ENCODE measurements at places on chromosomes 3 and 15.

DNA sequence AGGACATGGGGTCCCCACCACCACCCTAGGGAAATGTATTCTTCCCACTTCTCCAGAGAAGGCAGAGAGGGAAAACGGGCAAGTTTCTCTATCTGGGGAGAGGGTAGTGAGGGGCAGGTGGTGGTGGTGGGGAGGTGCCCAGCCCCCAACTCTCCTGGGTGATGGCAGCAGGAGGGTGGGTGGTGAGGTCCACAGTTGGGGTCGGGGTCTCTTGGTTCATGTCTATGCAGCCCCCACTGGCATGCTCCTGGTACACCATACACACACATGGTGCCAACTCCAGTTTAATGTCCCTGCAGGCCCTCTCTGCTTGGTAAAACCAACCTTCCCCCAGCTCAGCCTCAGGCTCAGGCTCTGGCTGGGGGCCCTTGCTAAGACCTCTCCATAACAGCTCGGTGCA, 254.5 kb upstream of the LYSMD4 start:
- no peak for DNase-seq

- no peak for DNase-seq
Measured at GRCh38 chr3:152318512-152318911, 49.8 kb downstream of the MBNL1 start.

- DNase-seq, result no peak
Measured at GRCh38 chr15:40302288-40302886, 5.3 kb downstream of the PLCB2 start.

- DNase-seq, result no peak
Measured at GRCh38 chr3:8538913-8539312, 37.3 kb downstream of the LMCD1 start.

DNA sequence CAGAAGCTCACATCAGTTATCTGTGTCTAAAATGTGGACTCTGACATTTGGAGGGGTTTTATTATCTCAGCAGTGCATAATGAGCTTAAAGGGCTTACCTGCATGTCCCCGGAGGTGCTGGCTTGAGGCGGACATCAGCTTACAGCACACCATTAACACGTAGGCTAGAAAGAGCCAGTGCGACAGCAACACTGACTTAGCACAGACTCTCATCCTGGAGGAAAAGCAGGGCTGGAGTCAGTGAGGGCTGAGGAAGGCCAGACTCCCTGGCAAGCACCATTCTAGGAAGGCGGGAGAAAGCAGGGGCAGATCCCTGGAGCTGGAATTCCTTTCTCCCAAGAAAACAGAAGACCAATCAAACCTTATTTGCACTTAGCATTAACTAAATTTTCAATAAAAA, 51.7 kb downstream of the TAFA4 start:
- DNase-seq, result no peak

GRCh38 chr15:100041127-100041828, 300.5 kb downstream of the ADAMTS17 start:
- no peak for DNase-seq

- no peak for DNase-seq
Measured at GRCh38 chr3:77147836-77148578, 108.1 kb downstream of the ROBO2 start.

GRCh38 chr15:83380682-83381081, 66.5 kb upstream of the SH3GL3 start:
- DNase-seq, result no peak

DNA sequence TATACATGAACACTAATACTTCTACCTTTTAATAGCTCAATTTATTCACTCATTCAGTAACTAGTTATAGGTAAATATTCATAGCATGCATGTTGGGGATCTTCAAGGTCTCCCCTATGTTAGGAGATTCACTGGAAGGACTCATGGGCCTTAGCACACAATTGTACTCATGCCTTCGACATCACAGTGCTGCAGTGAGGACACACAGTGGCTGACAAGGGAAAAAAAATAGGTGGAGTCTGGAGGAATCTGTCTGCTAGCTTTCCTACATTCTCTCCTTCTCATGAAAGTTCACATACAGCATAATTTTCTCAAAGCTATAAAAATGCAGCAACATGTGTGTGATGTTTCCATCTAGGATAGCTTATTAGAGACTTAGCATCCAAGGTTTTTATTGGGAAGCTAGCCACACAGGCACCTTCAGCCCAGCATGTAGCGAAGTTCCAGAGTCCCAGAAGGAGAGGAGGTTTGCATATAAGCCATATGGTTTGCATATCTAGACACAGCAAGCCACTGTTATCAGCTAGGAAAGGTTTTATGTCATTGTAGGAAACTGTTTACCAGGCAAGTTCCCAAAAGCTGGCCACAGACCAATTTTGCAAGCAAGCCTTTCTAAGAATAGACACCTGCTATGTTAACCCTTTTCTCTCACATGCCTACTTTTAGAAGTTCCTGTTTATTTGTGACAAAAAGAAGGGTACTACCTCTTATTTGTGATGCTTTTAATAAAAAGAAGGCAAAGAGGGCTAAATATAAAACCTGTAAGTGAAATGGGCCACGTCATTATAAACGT, 46.4 kb downstream of the MORC1 start:
- DNase-seq, result no peak

DNA sequence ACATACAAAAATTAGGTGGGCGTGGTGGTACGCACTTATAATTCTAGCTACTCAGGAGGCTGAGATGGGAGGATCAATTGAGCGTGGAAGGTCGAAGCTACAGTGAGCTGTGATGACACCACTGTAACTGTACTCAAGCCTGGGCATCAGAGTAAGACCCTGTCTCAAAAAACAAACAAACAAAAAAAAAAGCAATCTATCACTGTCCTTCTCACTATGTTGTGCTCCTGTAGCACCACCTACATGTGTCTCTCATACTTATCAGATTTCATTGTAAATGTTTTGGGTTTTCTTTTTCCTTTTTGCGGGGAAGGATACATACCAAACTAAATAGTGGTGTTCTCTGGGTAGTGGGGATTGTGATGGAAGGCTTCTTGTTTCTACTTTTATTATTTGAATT, 14.8 kb downstream of the FANCD2 start:
- DNase-seq, result no peak

DNA sequence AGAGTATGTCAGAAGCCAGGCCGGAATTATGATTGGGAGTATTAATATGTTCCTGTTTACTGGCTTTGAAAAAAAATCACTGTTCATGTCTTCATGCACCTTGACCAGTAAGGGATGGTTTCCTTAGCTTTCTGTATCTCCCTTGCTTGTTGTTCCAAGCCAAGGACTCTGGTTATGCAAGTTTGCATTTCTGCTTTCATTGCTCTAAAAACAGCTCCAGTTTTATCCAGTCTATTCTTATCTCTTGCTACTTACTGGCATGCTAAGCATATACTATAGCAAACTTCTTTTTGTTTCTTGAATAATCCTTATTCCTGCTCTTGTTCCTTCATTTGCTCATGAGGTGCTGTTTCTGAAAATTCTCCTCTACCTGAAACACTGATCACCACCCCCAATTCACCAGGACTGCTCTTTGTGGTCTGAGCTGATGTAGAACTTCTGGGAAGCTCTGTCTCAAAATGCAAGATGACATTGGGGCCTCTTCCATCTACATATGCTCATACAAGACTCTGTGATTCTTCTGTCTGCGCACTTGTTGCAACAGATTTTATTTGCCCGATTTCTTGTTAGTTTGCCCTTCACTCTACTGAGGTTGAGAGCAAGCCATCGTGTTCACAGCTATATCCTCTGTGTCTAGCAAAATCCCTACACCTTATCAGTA, 173.0 kb downstream of the EBLN2 start:
- DNase-seq, result no peak

GRCh38 chr15:90561344-90562244, 31.9 kb downstream of the CRTC3 start:
- peak; percentile 68 for DNase-seq

DNA sequence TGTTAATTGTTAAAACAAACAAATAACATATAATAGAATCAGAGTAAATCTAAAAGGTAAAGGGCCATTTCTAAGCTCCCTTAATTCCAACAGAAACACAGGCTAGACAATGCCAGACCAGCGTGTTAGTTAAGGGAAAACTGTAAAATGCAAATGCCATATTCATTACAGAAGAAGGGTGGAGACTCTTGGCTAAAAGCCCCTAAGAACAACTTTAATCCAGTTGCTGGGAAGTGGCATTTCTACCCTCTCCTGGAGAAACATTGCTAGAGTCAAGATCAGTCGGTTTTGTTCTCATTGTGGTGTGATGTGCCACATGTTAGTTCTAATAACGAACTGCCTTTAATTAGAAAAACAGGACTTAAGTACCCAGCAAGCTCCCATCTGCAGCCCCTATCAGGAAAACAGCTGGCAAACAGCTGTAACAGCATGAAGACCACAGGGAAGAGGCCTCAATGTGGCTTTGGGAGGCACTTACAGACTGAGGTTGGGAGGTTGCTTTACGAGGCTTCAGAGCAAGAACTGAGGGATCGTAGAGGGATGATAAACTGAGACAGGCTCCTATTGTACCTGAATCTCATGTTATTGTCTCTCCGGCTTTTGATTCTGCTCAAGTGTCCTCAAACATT, 1134.8 kb downstream of the ROBO1 start:
- no peak for DNase-seq

DNA sequence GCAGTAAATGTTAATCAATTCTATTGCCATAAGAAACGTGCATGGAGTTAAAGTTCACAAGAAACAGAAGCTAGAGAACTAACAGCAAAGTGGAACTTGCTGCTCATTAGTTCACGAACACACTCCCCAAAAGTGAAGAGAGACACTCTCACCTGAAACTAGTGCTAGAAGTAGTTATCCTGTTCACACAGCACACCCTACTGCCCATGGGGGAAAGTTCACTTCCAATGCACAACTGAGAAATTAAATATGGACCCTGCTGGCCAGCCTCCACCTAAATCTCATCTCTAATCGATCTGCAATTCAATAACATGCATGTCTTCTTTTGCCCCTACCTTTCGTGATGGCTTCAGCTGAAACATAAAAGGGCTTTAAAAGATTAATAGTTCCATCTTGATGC, 39.4 kb upstream of the FRMD4B start:
- DNase-seq, result peak; percentile 3

GRCh38 chr3:42991341-42992315, 12.5 kb downstream of the GASK1A start:
- DNase-seq, result no peak

DNA sequence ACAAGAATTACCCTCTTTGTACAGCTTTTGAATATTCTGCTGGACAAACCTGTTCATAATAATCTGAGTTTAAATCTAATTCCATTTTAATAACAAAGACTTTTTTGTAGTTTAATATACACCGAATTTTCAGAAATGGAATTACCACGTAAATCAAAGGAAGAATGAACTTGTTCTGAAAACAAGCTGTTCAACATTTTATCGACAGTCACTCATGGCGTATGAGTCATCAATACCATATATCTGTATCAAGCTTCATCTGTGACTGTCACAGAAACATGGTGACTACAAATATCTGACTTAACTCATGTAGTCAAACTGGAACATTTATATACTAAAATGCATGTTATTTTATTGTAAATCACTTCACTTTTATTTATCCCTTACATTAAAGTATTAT, 90.0 kb downstream of the EFL1 start:
- DNase-seq, result no peak

DNA sequence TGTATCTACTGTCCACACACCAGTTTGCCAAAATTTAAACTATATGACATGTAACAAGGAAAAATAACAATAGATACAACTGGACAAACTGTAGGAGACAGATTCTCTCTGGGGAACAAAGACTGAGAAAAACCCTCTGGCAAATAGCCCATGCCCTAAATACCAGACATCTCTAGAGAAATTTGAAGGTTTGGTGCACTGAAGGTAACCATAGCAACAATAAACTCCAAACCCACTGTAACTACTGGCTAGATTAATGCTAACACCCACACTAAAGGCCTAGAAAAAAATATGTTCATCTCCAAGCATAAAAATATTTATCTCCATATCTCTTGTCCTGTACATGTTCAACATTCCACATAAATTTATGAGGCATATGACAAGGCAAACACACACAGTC, 267.1 kb downstream of the STXBP5L start:
- no peak for DNase-seq

- DNase-seq, result no peak
Measured at GRCh38 chr3:73148682-73149081, 87.2 kb downstream of the EBLN2 start.

DNA sequence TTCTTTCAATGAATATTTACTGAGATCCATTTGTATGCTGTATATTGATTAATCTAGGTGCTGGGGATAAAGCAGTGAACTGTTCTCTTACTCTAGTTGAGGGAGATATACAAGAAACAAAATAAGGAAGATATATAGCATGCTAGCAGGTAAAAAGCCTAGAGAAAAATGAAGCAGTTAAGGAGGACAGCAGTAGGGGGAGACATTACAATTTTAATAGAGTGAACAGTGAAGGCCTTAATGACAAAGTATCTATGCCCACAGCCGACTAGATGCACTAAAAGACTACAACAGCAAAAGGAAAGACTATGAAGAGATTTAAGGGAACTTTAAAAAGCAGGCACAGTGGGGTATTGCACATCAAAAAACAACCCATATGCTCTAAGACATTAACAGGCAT, 81.4 kb downstream of the XRN1 start:
- DNase-seq, result no peak

DNA sequence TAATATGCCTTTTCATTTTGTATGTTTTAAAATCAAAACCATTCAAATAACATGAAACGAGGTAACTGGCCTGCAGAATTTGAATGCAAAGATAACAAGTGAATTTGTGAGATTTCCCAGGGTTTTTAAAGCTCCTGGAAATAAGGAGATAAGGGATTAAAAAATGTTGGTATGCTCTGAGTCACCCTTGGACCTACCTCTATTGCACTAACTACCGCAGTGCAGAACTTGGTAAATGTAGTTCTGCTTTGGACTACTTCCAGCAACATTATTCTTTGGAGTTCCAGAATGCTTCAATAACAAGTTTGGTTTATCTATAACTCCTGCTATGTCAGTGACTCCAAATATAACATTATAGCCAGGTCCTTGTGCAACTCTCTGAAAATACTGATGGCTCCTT, 201.7 kb downstream of the GAP43 start:
- no peak for DNase-seq

GRCh38 chr15:57649138-57649537, 57.4 kb upstream of the POLR2M start:
- DNase-seq, result no peak

DNA sequence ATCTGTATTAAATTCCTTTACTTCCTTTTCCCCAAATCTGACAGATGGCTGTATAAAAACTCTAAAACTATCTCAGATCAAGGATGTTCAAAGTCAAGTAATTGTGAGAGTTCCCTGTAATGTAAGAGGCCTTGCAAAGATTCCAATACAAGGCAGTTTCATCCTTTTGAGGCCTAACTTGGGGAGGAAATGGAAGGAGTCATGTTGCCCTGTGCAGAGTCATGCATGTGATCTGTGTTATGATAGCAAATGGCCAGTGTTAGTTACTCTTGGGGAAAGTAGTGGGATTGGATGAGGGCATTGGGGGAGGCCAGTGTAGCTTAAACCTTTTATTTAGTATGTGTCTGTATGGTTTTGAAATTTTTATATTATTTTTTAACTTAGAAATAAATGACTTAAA, 23.7 kb upstream of the FBXL22 start:
- DNase-seq, result no peak

Data from central memory CD4-positive, alpha-beta T cell (primary cell).